ENCODE measurements at places on chromosomes 7 and 10.

DNA sequence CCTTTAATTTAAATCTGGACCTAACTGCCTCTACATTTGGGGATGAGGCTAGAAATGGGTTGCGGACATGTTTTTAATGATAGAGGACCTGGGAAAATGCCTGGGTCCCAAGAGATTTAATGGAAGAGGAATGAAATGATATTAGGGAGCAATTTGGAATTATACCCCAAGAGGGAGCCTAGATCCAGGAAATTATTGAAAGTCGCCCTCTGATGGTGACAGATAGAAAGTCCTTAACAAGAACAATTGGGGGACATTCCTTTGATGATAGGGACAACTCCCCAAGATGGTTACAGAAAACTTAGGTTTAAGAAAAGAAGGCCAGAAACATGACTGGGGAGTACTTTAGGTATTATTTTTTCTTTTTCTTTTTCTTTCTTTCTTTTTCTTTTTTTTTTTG, 9.5 kb upstream of the TSGA13 start:
- no peak for DNase-seq

DNA sequence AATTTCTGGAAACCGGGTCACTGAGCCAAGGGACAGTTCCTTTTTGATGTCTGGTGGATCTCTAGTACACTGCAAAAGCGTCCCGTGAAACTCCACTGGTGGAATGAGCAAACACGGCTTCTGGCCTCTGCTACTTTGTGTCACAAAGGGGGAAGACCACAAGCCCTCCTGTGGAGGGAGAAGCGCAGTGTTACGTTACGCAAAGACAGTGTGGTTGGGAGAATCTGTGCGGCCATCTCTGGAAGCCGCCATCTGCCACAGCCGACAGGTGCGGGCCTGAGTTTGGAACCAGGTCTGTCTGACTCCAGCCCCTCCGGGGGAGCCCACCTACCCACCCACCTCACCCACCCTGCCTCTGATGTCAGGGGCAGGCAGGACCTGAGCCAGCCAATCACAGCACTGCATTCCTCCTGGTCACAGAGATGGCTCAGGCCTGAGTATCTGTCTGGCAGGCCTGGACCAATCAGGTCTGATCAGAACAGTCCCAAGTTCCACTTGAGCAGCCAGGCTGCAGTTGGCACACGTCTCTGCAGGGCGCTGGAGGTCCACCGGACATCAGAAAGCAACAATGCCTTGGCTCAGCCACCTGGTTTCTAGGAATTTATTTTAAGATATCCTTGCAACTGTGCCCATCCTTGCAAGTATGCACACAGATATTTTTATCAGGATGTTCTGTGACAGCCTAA, 3.0 kb upstream of the CYP2W1 start:
- no peak for DNase-seq

GRCh38 chr7:68247571-68247970, 1250.9 kb downstream of the TYW1 start:
- DNase-seq, result no peak

- no peak for DNase-seq
Observed at GRCh38 chr7:27478084-27478483, 184.6 kb downstream of the HIBADH start.

GRCh38 chr10:3806603-3807002, 21.6 kb upstream of the KLF6 start:
- DNase-seq, result no peak

DNA sequence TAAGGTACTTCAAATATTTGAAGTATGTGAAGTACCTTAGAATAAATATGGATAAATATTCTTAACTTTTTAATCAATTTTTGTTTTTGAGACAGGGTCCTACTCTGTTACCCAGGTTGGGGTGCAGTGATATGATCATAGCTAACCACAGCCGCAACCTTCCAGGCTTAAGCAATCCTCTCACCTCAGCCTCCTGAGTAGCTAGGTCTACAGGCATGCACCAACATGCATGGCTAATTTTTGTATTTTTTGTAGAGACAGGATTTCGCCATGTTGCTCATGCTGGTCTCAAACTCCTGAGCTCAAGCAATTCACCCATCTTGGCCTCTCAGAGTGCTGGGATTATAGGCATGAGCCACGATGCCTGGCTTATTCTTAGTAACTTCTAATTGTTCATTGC, 119.4 kb upstream of the KAT6B start:
- no peak for DNase-seq

DNA sequence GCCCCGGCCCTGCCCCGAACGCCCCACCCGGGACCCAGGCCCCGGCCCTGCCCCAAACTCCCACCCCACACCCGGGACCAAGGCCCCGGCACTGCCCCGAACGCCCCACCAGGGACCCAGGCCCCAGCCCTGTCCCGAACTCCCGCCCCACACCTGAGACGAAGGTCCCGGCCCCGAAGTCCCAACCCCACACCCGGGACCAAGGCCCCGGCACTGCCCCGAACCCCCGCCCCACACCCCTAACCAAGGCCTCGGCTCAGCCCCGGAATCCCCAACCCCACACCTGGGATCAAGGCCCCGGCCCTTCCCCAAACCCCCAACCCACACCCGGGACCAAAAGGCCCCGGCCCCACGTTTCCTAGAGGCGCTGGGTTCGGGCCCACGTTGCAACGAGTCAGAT, 1.1 kb upstream of the LARP4B start:
- no peak for DNase-seq

DNA sequence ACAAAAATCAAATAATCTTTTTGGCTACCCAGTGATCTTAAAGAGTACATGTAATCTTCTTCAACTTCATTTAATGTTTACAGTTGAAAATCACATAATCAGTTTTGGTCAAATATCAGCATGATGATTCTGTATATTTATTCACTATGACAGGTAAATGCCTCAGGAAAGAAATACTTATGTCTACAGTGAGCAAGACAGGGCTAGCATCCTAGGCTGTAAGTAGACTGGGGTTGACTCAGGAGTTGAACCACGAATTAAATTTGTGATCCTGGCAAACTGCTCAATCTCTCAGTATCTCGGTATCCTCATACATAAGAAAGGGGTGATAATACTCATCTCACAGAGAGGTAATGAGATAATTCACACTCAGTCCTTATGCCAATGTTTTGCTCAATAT, 71.8 kb downstream of the SEMA3D start:
- DNase-seq, result no peak

DNA sequence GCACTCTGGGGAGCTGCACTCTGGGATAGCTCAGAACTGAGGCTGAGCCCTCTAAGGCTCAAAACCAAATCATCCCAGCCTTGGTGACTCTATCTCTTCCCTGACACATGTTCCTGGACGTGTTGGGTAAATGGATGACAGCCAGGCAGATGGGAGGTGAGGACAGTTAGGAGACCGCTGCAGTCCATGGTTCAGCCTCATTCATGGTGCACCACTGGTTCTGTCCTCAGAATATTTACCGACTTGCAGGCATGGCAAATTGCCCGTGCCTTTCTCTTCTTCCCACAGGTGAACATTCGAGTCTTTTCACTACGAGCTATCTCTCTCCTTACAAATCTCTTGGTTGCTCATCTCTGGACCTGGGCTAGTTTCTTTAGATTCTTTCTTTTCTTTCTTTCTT, 80.3 kb upstream of the EFCAB10 start:
- no peak for DNase-seq

DNA sequence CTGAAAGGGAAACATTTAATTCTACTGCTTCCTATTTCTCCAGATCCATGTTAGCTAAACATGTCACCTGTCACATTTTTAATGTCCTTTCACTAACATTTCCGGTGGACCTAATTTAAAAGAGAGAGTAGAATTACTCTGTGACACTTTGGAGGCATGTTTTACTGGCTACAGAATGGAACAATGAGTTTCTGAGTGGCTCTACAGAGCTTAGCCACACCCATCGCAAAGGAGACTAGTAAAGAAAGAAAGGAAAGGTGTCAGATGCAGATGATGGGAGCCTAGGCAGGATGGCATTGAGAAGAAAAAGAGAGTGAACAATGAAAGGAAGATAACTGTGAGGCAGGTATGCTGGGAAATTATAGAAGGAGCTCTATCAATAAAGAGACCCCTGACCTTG, 35.9 kb downstream of the NDUFB2 start:
- DNase-seq, result no peak

GRCh38 chr7:54802841-54803240, 43.8 kb upstream of the SEC61G start:
- DNase-seq, result no peak

DNA sequence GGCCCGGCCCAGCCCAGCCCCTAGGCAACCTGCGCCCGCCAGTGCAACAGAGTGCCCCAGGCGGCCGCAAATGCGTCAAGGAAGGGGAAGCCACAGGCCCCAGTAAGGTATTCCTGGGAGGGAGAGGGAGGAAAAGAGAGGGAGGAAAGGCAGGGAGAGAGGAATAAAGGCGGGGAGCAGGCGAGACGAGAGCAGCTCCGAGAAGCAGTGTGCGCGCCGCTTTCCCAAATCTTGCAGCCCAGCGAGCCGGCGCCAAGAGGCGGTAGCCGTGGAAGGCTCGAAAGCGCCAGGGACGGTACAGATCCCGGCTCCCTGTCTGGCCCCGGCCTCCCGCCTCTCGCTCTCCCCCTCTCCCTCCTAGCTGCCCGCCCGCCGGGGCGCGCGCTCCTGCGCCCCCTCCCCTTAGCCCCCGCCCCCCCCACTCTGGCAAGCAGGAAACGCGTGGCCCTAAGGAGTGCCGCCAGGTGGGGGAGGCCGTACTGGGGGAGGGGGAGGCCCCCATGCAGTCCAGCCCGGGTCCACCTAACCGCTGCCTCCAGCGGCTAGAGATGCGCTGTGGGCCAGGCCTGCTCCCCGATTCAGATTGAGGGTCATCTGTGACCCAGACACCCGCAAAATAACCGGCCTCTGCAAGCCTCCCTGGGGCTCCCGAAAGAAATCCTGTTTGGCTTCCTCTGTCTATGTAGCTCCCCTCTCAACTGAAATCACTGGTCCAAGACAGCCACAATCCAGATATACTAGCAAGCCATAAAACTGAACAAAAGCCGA, 4.3 kb downstream of the HOXA10 start:
- DNase-seq, result peak; percentile 12

DNA sequence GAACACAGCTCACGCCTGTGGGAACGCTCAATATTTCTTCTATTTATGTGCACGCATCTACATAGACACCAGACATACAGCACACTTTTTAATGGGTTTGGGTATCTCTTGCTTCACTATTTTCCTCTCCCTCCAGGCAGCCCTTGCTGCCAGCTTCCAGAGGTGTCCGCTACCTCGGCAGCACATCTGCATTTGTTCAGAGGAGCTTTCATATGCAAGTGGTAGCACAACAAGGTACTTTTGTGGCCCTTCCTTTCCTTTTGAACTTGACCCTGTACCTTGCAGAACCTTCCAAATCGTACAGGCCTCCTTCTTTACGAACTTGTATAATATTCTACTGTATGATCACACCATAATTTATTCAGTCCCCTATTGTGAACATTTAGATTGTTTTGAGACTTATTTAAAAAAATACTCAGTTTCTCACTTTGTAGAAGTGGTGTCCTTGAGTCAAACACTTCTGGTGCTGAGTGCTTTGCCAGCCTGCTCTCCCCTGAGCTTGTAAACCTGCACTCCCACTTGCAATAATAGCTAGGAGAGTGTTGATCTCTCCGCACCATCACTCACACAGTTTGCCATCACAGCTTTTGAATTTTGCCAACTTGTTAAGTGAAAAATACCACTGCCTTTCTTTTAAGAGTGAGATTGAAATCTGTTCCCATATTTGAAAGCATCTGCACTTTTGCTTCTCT, 106.0 kb upstream of the ZNF32 start:
- no peak for DNase-seq
